ENCODE measurements at places on chromosomes 5 and 9.

DNA sequence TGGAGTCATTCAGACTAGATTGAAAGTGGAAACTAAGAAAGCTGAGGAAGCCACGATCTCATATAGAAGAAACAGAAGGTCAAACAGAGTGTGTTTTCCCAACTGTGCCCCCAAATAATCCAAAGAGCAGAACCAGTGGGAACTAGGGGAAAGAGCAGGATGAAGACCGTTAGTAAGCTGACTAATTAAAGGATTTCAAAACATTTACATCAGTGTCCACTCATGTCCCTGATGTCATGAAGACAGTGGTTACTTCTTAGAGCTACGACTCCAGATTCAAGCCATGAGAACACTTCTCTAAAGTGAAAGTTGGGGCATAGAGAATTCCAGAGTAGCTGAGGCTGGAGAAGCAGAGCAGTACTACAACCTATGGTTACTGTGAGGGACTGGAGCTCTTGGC is 119.6 kb upstream of the SLC12A2 start:
- no peak for DNase-seq

- DNase-seq: no peak
Measured at GRCh38 chr9:91736898-91737601, 213.0 kb downstream of the ROR2 start.

DNA sequence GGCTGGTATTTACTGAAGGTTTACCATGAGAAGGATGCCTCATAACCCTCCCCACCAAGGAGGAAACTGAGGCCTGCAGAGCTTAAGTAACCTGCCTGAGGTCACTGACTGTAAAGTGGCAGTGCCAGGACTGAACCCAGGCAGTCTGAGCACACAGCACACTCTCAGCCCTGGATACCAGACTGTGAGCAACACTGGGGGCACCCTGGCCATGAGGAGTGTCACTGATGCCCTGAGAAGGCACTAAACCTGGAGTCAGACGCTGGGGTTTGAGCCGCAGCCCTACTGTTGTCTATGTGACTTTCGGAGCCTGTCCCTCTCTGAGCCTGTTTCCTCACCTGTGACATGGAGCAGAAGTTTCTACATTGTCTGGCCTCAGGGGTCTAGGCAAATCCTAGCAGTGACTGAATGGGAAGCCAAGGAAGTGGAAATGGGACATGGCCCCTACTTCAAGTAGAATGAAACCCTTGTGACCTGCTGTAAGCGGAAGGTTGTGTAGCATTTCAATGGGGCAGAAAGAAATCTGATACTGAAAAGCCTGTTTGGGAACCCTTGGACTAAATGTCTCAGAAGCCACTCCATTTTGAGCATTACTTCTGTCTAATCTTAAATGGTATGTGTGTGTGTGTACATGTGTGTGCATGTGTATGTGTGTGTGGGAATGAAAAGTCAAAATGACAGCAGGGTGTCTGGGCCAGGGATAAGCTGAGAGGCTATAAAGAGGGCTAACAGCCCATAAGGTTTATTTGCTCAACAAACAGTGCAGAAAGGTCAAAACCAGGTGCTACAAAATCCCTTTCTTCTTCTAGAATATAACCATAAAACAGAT is 36.0 kb downstream of the B4GALT1 start:
- no peak for DNase-seq

DNA sequence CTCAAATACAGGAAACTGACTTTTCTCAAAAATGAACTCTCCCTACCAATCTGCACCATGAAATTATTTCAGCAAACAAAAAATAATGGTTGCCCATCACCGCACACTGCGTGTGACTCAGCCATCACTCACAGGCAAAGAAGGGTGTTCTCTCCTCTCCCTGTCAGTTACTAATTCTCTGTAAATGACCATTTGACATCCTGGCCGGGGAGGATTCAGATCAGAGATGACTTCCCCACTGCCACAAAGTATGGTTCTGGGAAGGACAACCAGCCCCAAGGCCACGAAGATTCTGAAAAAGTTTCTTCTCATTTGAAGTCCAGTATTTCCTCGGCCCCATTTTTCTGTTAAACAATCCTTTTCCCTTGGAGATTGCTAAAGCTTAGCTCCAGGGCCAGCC is 199.4 kb downstream of the AUH start:
- DNase-seq: no peak

- no peak for DNase-seq
Measured at GRCh38 chr5:59491945-59492344, 401.6 kb downstream of the PDE4D start.

DNA sequence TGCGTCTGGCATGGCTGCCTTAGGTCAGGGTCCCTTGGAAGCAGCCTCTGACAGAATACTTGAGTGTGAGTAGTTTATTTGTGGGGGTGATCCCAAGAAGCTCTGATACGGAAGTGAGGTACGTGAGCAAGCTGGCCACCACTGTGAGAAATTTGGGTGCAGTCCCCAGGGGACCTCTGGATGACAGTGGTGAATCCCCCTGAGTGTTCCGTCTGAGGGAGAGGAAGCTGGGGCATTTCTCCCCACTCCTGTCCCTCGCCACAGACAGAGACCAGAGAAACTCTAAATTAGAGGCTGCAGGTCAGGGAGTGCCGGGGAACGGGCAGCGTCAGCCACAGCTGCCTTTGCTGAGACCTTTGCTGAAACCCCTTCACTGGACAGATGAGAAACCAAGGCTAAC is 155.9 kb upstream of the COL5A1 start:
- no peak for DNase-seq

- DNase-seq: no peak
Measured at GRCh38 chr5:22344000-22344399, 509.1 kb downstream of the CDH12 start.

DNA sequence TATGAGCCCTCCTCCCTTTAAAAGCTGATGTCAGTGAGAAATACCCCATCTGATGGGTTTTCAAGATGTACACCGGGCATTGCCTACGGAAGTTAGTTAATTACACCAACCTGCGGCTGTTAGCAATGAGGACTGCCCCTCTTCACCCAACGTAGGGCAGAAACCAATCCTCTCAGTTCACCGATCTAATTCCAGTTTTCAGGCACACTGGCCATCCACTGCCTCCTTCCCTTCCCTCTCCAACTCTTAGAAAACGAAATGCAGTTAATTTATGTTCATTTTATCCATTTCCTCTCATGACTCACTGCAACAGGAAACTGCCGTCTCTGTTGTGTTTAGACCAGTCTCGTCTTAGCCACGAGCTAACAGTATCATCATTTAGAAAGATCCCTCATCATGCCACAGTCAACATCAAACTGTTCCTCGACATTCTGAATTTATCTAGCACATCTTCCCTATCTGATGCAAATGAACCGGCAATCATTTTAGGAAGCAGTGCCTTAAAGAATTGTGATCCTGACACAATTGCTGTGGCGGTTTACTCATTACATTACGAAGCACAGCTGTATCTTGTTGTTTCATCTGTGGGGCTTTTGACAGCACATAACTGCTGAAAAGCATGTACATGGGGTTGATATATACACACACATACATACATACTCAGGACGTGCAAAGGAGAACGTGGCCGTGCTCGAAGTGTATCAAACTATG is 168.6 kb downstream of the EFNA5 start:
- peak; percentile 74 for DNase-seq

DNA sequence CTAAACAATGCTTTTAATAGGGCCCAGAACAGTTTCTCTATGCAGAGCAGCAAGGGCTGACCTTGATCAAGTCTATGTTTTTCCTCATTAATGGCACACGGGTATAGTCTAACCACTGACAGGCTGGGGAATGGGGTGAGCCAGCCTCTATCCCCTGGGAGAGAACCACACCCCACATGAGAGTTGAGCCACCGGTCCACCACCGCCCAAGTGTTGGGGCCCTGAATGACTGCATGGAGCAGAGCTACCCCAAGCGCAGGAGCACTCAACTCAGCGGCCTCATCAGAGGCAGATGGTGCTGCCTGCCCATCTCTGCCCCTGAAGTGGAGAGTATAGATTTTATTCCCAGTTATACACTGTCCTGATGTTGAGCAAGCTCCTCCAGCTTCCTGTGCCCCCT is 247.9 kb upstream of the IRX1 start:
- DNase-seq: no peak

DNA sequence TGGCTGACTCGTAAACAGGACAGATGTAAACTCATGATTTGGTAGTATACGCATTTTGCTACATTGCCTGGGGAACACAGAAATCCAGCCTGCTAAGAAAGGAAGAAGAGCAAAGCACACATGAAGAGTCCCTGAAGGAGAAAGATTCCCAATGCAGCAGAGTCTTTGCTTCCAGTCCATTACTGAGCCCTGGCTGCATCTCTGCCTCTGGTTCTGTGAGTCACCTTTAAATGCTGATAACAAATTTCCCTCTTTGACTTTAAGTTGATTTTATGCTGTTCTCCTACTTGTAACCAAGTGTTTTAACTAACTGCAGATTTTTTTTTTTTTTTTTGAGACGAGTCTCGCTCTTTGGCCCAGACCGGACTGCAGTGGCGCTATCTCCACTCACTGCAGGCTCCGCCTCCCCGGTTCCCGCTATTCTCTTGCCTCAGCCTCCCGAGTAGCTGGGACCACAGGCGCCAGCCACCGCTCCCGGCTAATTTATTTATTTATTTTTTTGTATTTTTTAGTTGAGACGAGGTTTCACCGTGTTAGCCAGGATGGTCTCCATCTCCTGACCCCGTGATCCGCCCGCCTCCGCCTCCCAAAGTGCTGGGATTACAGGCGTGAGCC is 8.5 kb upstream of the PRXL2C start:
- DNase-seq: no peak

GRCh38 chr9:92141144-92142129 is 26.2 kb upstream of the SPTLC1 start:
- DNase-seq: no peak

GRCh38 chr9:133687856-133688761 is 50.0 kb downstream of the SARDH start:
- no peak for DNase-seq

DNA sequence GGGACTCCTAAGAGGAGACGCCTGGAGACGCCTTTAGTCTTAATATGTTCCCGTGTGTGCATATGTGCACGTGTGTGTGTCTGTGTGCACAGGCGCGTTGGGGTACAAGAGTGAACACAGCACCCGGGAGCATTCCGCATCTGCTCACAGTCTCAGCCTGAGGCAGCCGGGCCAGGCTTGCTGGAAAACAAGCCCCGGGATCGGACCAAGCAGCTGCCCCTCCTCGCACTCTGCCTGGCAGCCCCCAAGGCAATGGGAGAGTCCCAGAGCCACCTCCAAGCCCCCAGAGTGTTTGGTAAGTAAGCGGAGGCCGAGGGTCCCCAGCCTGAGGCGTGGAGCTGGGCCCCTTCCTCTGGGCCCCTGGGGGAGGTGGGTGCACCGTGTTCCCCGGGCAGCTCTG is 27.3 kb upstream of the UBAC1 start:
- DNase-seq: no peak

DNA sequence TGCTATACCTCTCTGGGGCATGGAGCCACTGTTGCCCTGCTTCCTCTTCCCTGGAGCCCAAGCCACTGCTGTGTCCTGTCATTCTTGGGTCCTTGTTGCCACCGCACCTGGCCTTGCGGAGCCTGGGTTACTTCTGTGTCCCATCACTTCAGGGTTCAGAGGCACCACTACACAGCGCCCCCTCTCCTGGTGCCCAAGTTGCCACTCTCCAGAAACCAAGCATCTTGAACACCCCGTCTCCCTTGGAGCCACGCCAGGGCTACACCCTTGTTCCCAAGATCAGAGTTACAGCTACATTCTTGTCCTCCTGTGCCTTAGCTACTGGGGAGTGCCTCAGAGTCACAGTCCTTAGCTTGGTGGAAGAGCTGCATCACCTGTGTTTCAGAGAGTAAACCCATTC is 147.2 kb upstream of the CD180 start:
- DNase-seq: no peak
